ENCODE measurements at places on chromosomes 1 and 21.

DNA sequence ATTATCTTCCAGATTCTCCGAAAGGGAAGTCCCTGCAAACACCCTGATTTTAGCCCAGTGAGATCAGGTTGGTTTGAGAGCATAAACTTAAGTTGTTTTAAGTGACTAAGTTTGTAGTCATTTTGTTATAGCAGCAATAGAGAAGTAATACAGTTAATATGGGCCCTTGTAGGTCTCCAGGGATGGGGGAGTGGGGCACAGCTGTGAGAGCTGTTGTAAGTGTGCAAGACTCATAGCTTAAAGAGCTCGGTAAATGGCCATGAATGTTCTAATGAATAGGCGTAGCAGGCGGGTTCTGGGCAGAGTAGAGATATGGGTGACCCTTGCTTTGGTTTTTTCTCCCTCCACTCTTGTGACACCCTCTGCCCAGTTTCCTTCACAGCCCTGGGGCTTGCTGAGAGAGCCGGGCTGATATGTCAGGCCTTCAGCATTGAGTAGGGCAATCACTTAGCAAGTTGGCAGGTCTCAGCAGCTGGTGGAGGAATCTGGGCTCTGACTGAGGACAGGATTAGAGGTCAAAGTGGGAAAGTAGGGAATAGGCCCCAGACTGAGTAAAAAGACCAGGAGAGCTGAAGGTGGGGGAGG lies 16.0 kb upstream of the ID3 start:
- DNase-seq: no peak

GRCh38 chr1:89697383-89697782 lies 64.5 kb downstream of the LRRC8C start:
- no peak for DNase-seq

- no peak for DNase-seq
Observed at GRCh38 chr1:72431810-72432209, 149.5 kb upstream of the NEGR1 start.

DNA sequence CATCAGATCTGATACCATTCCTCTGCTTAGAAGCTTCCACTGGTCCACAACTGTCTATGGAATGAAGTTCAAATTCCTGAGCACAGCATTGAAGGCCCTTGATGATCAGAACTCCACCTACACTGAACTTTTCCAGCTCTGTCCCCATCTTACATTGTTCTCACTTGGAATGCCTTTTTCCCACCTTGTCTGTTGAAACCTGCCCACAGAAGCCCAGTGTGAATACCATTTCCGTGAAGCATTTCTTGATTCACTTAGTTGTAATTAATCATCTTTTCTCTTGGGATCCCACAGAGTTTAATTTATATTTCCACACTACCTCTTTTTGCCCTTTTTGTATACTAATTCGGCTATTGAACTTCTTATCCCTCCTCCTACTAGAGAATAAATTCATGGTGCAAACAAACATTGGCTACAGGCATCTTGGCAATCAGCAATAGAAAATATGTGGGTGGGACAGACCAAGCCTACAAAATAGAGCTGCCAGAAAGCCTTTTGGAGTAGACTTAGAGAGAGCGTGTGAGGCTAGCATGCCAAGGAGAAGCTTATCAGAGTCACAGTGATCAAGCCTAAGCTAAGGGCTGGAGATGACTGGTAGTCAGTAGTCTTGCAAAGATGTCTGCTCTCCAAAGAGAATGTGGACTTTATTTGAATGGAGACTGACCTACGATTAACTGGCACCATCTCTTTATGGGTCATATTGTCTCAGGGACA lies 26.1 kb downstream of the NHLH2 start:
- DNase-seq: no peak

DNA sequence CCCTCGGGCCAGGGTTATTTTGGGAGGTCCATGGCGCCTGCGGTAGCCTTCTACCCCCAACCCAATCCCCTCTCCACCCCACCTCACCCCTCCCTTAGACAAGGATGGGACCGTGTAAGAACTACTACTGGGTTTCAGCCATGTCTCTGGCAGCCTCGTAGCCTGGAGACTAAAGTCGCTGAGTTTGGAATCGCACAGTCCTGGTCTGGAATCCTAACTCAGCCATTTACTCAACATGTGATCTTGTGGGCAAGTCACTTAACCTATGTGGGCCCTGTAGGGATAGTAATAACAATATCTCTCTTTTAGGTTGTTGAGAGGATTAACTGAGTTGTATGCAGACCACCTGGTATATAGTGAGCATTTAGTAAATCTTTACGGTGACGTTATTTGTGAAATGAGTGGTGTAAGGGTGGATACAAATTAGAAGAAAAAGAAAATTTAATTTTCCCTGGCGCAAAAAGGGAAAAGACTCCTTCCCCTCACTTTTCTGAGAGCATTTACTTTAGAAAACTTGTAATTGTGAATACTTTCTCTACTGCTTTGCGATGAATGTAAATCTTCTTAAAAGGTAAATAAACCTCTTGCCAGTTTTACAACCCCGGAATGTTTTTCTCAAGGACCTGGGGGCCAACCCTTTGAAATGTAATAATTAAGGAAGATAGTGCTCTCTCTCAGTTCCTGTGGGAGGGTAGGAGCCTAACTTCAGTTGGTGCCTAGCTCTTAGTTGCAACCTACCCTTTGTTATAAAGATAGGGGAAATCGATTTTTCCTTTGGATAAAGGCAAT lies 615 bp upstream of the MRPS15 start:
- DNase-seq: no peak

DNA sequence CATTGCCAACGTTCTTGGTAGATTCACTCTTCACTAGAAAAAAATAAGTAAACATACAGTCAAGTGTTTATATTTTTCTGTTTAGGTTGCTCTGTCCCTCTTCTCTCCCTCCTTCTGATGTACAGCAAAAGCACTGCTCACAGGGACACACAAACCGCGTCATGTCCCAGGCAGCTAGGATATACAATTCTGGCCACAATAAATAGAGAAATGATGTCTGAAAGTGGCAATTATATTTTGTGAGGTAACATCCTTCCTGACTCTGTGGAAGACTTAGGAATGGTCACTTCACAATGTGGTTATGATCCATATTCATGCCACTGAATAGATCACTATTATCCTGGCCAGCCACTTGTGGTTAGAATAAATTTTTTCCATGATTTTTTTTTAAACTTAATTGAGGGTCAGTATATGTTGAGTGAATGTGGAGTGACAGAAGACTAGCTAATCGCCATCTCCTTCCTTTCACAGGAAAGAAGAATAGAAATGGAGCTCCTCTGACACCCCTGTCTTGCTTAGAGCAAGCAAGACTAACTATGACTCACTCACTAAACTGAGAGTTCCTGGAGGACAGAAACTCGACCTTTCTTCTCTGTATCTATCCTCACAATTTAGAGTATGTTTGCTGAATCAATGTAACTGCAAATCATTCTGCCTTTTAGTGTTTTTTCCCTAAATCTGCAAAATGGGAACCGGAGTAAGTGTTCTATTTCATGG lies 54.0 kb downstream of the ZNHIT6 start:
- DNase-seq: no peak

GRCh38 chr21:41361053-41361785 lies 608 bp upstream of the MX2 start:
- DNase-seq: no peak

DNA sequence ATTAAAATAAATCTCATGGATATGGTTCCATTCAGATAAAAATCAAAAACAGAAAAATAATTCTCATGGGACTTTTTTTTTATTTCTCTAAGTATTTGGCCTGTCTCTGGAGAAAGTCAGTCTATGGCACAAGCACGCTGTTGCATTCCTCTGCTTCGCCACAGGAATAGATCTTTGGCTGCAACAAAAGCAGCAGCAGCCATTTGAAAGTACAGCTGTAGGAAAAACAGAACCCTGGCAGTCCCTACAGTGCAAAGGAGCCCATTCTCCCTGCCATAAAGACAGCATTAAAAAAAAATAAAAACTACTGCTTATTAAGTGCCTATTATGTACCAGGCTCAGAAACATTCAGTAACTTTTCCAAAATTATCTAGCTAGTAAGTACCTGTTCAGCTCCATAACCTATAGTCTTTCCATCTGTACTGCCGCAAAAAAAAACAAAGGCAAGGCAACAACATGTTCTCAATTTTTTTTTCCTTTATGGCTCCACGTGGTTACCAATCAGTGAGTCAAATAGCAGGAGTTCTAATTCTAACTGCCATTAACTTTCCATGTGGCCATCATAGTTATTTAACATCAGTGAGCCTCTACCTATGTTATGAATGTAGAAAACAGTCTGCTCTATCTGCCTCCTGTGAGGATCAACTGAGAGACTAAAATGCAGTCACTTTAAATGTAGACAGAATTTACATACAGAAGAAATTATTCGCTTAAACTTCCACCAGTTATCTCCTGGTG lies 22.7 kb downstream of the SLC35D1 start:
- no peak for DNase-seq

DNA sequence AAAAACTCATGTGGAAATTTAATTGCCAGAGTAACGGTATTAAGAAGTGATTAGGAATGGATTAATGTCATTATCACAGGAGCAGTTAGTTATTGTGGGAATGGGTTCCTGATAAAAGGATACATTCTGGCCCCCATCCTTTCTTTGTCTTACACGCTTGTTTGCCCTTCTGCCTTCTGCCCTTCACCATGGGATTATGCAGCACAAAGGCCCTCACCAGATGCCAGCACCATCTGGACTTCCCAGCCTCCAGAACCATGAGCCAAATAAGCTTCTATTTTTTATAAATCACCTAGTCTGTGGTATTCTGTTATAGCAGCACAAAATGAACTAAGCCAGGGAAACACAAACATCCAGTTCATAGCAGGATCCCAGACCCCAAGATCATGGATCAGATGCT lies 33.9 kb upstream of the POU2F1 start:
- no peak for DNase-seq

DNA sequence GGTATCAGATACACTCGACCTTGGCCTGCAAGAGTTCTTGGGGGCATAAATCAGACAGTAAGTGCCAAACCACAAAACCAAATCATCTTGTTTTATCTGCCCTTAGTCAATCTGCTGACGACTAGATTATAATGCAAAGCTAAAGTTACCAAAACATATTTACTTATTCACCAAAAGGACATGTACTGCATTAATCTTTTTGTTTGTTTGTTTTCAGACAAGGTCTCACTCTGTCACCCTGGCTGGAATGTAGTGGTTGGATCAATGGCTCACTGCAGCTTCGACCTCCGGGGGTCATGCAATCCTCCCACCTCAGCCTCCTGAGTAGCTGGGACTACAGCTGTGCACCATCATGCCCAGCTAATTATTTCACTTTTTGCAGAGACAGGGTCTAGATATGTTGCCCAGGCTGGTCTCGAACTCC lies 114.7 kb downstream of the APP start:
- no peak for DNase-seq

DNA sequence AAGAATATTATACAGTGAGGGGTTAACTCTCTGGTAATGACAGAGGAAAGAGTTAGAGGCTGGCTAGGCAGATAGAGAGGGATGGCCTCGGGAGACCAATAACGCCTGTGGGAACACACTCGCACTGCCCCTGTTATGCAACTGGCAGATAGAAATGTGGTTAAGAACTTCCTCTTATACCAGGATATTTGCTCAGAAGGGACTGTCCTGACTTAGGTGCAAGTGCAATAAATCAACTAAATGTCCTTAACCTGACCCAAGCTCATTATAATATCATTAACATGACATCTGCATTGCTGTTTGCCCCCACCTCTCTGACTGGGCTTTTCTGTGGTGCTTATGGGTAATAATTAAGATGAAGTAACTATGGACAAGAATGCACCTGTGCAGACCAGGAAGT lies 1518.0 kb downstream of the NCAM2 start:
- DNase-seq: no peak

GRCh38 chr1:242743983-242744780 lies 219.7 kb upstream of the PLD5 start:
- DNase-seq: no peak

All from activated T-helper 1 cell treated with Interleukin-2 at 50 U/mL for 16 hours (primary cell).